Muscle of arm (tissue), 14 donors: ENCODE measurements at places on chromosomes 5 and 9.

DNA sequence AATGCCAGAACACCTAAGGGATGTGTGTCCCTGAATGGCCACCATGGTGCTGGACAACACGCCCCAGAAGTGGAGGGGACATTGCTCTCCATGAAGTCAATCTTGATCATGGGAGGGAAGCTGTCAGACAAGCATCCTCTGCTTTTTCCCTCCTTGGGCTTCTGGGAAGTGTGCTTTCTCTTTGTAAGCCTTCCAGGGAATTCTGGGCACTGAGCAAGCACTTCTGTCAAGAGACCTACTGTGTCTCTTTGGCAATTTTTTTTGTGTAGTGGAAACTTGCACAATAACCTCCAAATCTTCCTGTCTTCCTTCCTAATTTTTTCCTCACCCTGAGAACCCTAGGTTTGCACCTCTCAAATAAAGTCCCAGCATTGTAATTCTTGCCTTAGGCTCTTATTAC lies 132.0 kb downstream of the SEC61B start:
- DNase-seq = no peak

DNA sequence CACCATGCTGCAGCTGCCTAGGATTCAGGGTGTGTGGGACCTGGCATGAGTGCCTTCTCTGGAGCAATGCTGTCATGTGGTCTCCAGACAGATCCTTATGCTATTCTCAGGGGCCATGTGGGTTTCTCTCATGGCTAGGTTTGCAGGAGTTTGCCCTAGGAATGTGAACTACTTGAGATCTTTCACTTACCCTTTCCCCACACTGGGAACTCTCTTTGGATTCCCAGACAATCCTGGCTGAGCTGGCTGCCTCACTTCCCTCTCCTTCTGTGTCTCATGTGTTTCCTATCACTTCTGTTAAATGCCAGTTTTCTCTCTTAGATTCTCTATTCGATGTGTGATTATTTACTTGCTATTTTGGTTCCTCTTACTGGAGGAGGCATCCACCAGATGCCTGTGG lies 270.2 kb upstream of the RASA1 start:
- DNase-seq = no peak

DNA sequence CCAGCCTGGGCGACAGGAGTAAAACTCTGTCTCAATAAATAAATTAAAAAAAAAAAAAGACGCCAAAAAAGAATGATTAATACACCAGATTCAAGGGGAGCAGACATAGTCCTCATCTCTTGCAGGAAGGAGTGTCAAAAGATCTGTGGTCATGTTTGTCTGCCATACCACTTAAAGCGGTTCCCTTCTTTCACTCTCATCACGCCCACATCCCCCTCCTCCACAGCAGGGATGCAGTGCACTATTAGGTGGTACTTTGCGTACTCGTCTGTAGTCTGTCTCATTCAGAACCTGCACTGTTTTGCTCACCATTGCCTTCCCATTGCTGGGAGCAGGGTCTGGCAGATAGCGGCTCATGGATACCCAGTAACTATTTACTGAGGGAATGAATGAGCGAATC lies 11.2 kb downstream of the CDHR2 start:
- DNase-seq = no peak

- DNase-seq = no peak
These were observed 563.9 kb upstream of the TLE4 start for GRCh38 chr9:79007701-79008483.

- DNase-seq = no peak
These were observed 469.0 kb downstream of the CDH9 start for GRCh38 chr5:26569241-26569928.

DNA sequence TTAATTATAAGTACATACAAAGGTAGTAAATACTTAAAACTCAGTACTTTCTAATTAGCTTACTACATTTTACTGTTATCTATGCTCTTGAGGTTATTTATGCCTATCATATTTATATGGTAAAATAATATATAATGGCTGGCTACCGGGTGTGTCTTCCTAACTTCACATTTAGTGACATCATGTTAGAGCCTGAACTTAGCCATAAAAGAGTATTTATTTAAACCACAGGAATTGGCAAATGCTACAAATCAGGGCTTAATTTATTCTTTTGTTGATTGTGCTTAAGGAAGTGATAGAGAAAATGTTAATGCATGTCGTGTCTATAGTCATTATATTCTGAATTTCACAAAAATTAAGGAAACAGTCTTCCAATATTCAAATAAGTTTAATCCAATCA lies 73.1 kb downstream of the NDUFAF2 start:
- DNase-seq = no peak

- DNase-seq = peak; percentile 53
These were observed 397.8 kb downstream of the GADD45G start for GRCh38 chr9:90002397-90003271.

GRCh38 chr9:26684029-26684428 lies 208.6 kb downstream of the CAAP1 start:
- DNase-seq = no peak

DNA sequence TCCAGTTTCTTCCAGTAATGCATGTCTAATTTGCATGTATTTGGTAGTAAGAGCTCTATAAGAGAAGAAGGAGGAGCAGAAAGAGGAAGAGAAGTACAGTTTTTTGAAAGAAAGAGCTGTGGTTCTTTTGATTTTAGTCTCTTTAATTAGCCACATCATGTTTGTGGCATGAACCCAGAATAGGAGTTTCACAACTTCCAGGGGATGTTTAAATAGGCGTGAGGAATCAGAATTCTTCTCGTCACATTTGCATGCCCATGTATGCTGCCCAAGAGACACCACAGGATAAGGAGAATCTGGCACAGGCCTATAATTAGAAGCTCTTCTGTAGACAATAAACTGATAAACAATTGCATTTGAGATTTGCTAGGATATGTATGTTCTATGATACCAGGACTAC lies 78.7 kb downstream of the GAS1 start:
- DNase-seq = no peak

- no peak for DNase-seq
These were observed 385.5 kb upstream of the COX7C start for GRCh38 chr5:86232246-86232645.

GRCh38 chr9:35105571-35106342 lies 2.8 kb upstream of the STOML2 start:
- no peak for DNase-seq

- DNase-seq = no peak
These were observed 74.1 kb downstream of the ANKRD33B start for GRCh38 chr5:10637944-10638343.
